GM10248 (cell line): ENCODE measurements at places on chromosomes 7 and 10.

GRCh38 chr10:21417172-21417712, 108.2 kb downstream of the SKIDA1 start:
- no peak for DNase-seq

- DNase-seq, result no peak
Measured at GRCh38 chr10:120782336-120782735, 68.8 kb upstream of the WDR11 start.

DNA sequence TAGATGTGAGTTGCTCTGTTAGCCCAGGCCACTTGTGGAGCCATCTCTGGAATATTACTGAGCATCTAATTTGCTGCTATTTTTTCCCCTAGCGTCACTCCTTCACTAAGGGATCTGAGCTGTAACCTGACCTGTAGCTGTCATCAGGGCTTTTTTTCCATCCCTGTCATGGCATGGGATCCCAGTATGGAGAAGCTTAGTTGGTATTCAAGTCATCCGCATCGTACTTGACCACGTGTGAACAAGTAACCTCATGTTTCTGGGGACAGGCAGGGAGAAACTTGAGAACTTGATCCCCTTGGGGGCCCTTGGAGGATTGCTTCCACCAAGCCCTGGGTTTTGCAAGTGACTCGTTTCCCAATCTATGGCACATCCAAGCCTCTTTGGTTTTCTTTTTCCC, 474.4 kb upstream of the GALNT17 start:
- no peak for DNase-seq

GRCh38 chr10:89303161-89303560, 1.3 kb downstream of the IFIT2 start:
- no peak for DNase-seq

DNA sequence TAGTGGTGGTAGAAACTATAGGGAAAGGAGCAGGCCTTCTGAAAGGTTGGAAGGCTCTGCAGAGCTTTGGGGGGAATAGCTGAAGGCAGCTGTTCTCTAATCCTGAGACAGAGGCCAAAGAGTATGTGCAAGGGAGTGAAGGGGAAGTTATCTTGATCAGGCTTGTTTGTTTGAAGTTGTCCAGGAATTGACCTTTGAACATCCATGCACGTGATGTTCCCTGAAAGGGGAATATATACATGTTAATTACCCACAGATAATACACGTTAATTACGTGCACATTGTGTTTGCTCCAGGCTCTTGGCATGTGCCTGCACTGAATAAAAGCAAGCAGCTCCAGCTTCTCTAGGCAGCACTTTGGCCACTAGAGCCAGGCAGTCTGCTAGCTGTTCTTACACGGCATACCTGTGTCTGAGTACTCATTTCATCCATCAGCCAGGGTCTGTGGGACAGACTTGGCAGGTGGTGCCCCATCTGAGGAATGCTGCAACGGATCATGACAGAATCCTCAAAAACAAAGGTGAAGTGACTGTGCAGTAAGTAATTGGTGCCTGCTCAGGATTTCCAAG, 18.0 kb upstream of the STARD3NL start:
- no peak for DNase-seq

- DNase-seq, result no peak
Measured at GRCh38 chr10:29949411-29950011, 109.9 kb downstream of the JCAD start.

DNA sequence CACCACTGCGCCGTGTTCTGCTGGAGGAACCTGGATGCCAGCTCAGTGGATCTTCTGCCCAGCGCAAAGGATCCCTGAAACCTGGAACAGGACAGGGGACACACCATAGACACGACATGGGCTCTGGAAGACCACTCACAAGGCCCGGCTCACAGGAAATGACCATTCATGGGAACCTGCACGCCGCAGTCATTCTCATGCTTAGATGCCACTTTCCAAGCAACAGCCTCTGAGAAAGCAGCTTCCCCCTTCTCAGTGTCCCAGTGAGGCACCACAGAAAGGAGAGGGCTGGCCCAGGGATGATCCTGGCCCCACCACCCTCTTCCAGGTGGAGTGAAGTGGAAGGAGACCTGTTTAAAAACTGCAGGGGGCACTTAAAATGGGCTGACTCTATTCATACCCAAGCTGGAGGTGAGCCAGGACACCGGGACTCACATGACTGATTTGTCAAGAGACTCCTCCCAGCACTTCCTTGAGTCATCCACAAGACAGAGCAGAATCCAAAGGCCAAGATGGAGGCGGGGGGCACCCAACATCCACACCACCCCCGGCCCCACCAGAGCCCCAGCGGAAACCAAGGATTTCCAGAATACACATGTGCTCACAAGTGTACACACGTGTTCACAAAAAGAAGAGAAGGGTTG, 11.2 kb downstream of the CTBP2 start:
- DNase-seq, result no peak

DNA sequence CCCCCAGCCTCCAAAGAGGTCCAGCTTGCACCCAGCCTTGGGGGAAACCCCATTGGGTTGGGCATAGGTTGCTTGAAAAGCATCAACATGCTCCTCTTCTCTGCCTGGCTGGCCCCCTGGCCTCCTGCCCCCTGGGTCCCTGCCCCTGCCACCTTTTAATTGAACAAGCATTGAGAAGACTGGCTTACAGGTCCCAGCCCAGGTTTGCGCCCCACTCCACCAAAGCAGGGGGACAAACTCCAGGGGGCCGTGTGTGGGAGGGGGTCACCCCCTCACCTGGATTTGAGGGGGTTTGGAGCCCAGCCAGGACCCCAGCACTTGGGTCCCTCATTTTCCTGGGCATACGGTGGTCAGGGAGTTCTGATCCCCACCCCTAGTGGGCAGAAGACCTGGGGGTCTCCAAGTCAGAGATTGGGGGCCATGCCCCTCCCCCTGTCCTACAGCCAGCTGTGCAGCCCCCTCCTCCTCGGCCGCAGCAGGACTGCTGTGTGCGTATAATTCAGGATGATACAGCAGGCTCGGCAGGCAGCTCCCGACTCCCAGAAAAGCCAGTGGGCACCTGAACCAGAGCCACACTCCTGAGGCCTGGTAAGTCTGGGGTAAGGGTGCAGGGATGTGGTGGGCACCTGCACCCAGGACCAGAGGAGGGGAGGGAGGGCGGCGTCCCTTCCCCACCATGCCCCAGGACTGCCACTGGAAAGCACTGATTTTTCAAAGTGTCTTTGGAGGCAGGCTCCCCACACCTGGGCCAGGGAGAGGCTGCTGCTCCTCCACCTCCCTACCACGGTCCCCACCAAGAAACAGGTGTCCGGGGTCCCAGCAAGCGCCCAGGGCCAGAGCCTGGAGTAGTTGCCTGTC, 1.7 kb downstream of the ELFN1 start:
- peak; percentile 23 for DNase-seq

DNA sequence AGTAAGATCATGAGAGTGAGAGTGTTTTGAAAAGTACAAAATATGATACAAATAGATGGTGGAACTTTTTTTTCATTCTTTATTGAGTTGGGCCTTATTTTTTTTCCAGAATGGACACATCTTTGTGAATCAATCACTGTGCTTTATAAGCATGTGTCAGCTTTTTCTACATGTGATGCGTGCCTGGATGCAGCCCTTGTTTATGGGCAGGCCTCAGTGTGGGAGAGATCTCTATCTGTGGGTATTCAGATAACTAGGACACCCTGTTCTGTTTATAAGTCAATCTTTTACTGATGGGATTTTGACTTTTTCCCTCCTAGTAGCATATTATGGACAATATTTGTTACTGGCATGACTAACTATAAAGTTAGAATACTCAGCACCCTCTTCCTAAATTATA, 42.9 kb upstream of the IKZF1 start:
- no peak for DNase-seq

DNA sequence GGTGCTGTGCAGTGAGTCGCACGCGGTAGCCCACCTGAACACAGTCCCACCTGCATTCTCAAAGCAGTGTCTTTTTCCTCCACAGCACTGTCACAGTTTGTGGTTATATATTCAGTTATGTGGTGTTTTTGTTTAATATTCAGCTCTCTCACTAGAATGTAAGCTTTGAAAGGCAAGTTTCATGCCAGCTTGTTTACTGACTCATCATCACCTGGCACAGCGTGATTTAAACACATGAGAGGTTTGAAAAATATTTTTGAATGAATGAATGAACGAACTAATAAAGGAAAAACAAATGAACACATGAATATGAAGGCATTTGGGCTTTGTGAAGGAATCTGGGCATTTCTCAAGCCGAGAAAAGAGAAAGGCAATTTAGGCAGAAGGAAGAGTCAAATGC, 51.9 kb upstream of the TM9SF3 start:
- no peak for DNase-seq

DNA sequence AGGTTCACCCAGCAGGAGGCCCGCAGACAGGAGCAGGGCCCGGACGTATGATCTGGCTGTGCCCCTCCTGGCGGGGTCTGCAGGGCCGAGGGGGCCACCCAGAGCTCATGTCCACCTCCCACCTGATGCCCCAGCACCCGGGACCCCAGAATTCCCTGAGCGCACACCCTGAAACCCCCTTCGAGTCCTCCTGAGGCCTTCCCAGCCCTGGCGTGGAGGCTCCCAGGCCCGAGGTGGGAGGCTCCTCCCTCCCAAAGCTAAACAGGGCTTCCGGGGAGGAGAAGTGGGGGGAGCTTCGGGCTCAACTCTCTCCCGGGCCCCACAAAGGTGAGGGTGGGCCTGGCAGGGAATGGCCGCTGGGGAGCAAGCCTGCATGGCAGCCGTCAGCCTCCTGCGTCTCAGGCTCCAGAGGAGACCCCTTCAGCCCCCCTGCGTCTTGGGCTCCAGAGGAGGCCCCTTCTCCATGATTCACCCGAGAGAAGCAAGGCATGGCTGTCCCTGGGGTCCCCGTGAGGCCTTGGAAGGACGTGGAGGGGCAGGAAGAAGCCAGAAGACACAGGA, 30.2 kb downstream of the MICALL2 start:
- DNase-seq, result no peak

DNA sequence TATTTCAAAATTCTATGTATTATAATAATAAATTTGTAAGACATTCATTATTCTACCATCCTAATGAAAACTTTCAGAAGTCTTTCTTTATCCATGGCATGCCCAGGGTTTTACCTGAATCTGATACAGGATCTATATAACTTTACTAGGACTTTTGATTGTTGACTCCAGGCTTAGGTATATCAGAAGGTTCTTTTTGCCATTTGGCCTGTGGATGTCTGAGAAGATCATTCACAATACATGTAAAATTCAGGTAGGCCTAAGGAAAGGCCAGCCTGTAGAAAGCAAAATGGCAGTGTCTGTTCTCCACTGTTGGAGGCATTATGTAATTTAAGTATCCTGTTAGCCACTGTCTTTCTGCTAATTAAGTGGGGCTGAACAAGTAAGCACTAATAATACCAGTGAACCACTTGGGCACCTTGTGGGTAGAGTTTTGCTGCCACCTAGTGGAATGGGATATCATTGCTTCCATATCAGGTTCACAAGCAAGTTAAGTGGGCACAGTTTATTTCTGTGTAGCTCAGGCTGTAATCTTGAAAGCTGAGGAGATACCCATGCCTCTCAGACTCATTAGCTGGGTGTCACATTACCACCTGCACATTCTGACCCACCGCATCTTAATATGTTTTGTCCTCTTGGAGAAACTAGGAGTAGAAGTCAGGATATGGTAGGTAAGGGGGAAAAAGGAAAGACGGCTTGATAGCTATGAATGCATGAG, 105.5 kb downstream of the SEPTIN7 start:
- DNase-seq, result peak; percentile 52

GRCh38 chr10:101273741-101274140, 44.5 kb upstream of the LBX1 start:
- DNase-seq, result no peak

DNA sequence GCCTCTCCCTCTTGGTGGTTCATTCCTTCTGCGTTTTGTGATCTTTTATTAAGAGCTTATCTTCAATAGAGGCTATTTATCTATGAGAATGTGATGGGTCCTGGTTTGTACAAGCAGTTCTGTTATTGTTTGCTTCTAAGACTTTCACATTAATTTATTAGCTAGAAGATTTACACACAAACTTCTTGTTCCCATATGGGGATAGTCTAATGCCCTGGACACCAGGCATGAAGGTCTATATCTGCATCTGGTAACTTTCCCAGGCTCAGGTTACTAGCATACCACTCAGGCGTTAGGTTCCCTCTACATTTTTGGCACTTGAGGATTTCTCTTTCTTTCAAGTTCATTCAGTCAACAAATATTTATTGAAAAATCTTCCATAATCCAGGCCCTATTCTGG, 7.7 kb downstream of the XPNPEP1 start:
- DNase-seq, result no peak

DNA sequence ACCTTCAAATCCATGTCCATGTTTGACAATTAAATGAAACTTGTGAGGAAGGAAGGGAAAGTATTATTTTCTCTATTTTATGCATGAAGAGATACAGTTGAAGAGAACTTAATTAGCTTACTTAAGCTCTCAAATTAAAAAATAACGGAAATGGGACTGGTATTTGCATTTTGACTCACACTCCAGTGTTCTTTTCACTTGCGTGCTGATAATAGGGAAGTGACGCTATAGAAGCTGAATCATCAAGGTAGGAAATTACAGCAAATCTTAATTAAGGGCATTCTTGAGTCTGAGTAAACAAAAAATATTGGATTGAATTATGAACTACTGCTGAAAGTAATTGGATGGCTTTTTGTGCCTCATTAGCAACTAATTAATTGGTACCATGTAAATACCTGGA, 44.0 kb upstream of the NPVF start:
- no peak for DNase-seq

GRCh38 chr10:5442065-5442989, 30.0 kb downstream of the NET1 start:
- peak; percentile 32 for DNase-seq

DNA sequence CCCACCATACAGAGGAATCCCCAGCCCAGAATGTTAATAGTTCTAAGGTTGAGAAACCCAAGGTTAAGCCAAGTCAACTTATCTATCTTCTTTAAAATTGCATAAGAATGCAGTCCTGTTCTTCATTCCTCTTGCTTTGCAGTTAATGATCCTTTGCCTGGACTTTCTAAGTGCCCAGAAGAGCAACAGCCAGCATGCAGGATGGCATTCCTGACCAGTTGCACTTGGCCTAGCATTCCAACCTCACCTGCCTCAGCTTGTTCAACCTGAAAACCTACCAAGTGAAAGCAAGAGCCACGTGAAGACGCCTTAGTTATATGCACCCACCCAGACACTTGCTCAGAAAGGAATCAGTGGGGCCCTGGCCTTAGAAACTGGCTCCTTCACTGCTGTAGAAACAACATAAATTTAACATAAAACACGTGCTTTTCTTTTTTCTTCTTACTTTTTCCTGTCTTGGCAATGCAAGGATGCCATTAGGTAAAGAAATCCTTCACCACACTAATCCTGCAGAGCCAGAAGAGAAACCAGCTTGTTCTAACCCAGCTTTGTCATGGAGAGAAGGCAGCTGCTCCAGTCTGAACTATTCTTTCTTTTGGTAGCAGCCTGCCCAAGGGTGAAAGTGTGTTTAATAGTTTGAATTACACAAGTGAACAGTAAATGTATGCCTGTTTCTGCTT, 25.0 kb downstream of the EGFR start:
- DNase-seq, result no peak

GRCh38 chr7:157605638-157606037, 268.8 kb downstream of the DNAJB6 start:
- no peak for DNase-seq

- no peak for DNase-seq
Measured at GRCh38 chr7:38002689-38003088, 82.2 kb downstream of the EPDR1 start.

- peak; percentile 34 for DNase-seq
Measured at GRCh38 chr7:55019191-55019690, 424 bp downstream of the EGFR start.
